ENCODE measurements at places on chromosomes 3 and 15.

- DNase-seq, result no peak
Measured at GRCh38 chr3:71511446-71511845, 72.1 kb downstream of the FOXP1 start.

DNA sequence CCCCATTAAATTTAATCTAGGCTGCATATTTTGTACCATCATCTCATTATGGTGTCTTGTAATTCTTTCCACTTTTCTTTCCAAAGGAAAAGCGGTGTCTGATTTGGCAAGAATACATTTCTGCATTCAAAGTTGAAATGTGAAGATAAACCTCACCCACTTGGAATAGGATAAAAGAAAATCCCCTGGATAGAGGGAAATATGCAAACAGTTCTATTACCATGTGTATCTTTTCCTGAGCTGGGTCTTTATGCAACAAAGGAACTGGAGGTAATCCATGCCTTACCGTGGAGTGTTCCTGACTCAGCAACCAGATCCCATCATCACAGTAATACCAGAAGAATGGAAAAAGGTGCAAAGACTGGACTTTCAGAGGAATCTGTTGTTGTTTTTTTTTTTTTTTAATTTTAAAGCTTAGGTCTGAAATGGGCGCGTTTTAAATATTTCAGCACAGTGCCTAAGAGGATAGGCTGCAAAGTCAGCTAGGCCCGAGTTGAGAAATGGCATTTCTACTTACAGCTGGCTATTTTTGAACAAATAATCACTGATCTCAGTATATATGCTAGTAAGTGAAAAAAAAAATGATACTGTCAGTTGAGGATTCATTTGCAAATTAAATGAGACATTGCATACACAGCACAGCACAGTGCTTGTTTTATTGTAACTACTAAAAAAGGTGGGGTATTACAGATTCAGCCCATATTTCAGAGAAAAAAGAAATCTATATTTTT lies 55.5 kb upstream of the ADAMTS9 start:
- no peak for DNase-seq

DNA sequence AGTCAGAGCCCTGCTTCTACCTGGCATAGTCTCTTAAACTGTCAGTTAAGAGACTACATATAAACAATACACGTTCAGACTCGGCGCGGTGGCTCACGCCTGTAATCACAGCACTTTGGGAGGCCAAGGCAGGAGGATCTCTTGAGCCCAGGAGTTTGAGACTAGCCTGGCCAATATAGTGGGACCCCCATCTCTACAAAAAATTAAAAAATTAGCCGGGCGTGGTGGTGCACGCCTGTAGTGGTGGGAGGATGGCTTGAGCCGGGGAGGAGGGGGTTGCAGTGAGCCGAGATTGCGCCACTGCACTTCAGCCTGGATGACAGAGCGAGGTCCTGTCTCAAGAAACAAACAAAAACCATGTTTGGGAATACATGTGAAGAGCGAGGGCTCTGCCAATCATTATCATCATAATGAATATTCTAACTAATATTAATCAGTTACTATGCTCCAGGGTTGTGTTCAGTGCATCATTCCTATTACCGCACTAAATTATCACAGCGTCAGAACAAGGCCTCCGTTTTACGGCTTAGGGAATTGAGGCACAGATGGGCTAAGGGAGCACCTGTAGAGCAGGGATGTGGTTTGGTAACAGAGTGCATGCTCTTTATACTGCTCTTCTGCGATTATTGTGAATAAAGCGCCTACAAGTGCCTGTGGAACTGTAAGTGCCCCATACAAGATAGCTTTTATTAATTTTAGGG lies 844 bp upstream of the UQCC5 start:
- DNase-seq, result no peak

DNA sequence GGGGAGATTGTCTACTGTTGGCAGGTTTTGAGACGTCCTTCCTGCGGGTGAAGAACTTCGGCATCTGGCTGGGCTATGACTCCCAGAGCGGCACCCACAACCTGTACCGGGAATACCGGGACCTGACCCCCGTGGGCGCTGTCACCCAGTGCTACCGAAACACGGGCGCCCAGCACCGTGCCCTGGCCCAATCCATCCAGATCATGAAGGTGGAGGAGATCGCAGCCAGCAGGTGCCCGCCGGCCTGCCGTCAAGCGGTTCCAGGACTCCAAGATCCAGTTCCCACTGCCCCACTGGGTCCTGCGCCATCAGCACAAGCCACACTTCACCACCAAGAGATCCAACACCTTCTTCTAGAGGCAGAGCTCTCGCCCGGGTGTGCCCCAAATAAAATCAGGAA lies 194.9 kb upstream of the EPHA6 start:
- no peak for DNase-seq

DNA sequence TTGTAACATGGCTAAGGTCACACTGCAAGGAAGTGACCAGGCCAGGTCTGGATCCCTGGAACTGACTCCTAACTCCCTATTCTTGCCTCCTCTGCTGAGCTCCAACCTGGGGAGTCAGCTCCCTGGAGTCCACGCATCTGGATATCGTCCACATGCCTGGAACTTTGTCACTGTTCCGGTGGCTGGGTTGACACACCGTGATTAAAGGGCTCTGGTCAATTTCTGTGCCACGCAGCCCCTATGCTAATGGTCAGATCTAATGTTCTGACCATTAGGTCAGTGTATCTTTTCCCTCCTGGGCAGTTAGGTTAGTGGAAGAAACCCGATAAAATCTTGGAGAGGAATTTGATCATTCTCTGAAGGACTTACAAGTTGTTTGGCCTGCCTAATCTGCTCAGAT lies 1.6 kb upstream of the TPM1 start:
- no peak for DNase-seq

All from stimulated activated CD4-positive, alpha-beta T cell treated with anti-CD3 and anti-CD28 coated beads, Interleukin-1b, Interleukin-23, amount 100 ng/mL, for 4 hours (primary cell).